ENCODE measurements at places on chromosomes 16 and 17. TPM values are rescaled to one million over a fixed set of nuclear protein-coding genes. Genes with fewer than 3 reads are reported as not detected.

- no peak for DNase-seq
These were observed 19.2 kb downstream of the POLR3E start for GRCh38 chr16:22316411-22316811.

GRCh38 chr17:11825572-11826209 is 171.6 kb downstream of the ZNF18 start:
- DNase-seq = no peak

GRCh38 chr17:60095381-60095780 is 16.7 kb upstream of the HEATR6 start:
- no peak for DNase-seq

DNA sequence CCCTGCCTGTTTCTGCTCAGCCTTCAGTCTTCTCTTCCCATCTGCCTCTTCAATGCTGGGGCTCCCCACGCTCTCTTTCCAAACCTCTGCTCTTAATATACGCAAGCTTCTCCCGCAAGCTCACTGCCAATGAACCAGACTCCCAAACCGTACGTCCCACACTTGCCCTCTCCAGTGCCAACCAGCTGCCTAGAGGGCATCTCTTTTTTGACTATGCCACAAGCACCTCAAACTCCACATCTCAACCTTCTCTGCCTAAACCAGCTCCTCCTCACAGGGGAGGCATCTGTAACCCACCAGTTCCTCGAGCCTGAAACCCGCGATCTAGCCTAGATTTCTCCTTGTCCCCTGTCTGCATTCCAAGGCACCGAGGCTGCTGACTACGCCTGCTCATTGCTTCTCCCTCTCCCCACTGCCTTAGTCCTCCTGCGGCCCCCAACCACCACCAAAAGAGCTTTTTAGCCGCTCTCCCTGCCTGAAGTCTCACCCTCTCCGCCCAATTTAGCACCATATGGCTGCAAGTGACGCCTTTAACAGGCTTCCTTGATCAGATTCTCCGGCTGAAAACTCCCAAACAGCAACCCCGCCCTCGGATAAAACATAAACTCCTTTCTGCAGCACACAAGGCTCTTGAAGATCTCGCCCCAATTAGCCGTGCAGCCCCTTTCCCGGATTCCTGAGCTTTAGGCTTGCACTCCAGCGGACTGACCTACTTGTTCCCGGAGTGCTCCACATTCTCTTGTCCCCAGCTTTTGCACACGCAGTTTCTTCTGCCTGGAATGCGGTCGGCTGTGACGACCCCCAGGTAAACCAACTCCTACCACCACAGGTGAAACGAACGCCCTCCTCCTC is 1.5 kb downstream of the GGA2 start:
- no peak for DNase-seq

Gene ABCC11
- total RNA-seq = 0.44 TPM

GRCh38 chr16:76081967-76082366 is 195.2 kb upstream of the CNTNAP4 start:
- no peak for DNase-seq

GRCh38 chr17:38746004-38746848 is 1.9 kb downstream of the PCGF2 start:
- DNase-seq = no peak

- DNase-seq = no peak
These were observed 55.5 kb upstream of the GPRC5B start for GRCh38 chr16:19940195-19940594.

Gene TNS4
- 0.39 TPM for total RNA-seq

DNA sequence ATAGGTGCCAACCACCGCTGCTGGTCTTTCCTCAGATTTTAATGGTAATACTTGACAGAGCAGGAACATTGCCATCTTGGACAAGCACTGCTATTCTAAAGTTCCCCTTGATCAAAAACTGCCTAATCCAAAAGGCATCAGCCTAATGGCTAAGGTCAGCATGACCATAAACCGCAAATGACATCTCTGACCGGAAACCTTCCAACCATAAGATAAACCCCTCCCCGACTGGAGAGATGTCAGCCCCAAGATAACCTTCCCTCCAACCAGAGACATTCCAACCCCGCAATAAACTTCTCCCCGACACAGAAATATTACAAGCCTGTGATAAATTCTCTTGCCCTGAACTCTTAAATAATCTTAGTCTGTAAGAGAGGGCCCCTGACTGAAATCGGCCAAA is 7.4 kb upstream of the DHX40 start:
- DNase-seq = no peak

GRCh38 chr16:74468807-74469525 is 47.7 kb upstream of the CLEC18B start:
- DNase-seq = no peak

DNA sequence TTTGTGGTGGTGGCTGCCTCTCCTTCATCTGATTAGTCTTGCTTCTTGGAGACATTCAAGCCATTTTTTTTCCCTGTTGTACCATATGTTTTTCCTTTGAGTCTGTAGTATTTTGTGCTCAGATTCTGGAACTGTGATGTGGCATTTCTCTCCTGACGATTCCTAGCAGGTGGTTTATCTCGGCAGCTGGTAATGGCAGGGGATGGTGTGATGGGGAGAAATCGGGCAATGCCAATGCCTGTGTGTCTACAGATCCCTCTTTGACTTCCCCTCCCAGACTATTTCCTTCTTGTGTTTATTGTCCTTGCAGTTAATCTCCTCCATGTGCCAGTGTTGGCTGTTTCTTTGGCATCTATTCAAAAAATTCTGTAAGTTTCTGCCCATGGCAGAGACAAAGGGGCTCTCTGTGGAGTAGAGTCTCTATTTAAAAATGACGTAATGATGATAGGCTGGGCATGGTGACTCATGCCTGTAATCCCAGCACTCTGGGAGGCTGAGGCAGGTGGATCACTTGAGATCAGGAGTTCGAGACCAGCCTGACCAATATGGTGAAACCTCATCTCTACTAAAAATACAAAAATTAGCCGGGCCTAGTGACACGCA is 90.2 kb upstream of the ERCC4 start:
- DNase-seq = no peak

GRCh38 chr17:69254187-69254586 is 25.6 kb upstream of the ABCA10 start:
- DNase-seq = no peak

DNA sequence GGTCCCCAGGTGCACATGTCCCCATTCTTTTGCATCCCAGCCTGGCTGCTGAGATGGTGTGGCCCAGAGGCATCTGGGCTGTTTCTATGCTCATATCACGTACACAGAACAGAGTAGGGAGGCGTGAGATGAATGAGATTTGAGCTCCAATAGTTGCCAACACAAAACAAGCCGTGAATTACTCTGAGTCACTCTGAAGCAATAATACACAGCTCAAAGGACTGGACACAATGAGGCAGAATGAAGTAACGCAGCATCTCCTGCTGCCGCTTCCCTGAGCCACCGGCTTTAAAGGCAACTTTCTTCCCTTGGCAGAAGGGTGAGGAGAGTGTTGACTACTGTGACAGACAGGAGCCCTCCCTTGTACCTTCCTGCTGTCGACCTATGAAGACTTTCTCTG is 33.9 kb upstream of the CLEC18B start:
- no peak for DNase-seq

GRCh38 chr17:31318298-31318801 is 3.1 kb downstream of the EVI2A start:
- DNase-seq = no peak

GRCh38 chr17:19762515-19762961 is 14.4 kb upstream of the ALDH3A1 start:
- no peak for DNase-seq

GRCh38 chr16:89720813-89721545 is at the start of the genes VPS9D1 and ZNF276:
TSS of gene VPS9D1 (minus strand) at chr16:89720898. CDS start at chr16:89720861, 37 bp downstream.
TSS of gene ZNF276 (plus strand) at chr16:89721537. CDS start at chr16:89721641, 104 bp downstream.
- DNase-seq = no peak

Gene INTS2
- total RNA-seq = 13.1 TPM

DNA sequence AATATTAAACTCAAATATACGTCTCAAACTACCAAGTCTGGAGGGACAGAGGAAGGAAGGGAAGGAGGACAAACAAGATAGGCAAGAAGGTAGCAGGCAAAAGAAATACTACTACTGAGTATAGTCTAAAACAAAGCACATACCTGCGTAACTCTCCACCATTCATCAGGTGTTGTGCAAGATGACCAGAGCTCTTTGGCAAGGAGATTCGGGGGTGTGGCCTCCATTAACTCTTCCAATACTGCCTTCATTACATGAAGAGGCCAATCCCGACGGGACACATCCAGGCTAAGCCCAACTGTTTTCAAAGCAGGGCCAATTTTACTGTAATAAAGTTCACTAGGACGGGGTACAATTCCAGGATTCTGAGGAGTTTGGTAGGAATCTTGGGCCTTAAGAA is 38.2 kb upstream of the ARL6IP1 start:
- no peak for DNase-seq

Gene RRAD
- 6.5 TPM for total RNA-seq

Gene CIBAR2
- not detected for total RNA-seq

DNA sequence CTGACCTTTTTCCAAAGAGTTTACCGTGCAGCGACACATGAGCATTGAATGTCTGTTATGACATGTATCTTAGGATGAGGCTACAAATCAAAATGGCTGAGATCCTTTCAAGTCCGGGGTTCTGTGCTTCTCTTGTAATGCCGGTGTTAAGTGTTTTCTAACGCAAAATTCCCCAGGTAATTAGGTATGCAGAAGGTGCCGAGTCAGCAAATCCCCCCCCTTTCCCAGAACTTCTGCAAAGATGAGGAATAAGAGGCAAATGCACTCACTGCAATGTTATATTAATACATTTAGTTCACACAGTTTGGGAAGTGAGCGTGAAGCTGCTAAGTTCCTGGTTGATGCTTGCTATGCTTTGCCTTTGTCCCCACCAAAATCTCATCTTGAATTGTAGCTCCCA is 36.3 kb upstream of the MLYCD start:
- DNase-seq = no peak

DNA sequence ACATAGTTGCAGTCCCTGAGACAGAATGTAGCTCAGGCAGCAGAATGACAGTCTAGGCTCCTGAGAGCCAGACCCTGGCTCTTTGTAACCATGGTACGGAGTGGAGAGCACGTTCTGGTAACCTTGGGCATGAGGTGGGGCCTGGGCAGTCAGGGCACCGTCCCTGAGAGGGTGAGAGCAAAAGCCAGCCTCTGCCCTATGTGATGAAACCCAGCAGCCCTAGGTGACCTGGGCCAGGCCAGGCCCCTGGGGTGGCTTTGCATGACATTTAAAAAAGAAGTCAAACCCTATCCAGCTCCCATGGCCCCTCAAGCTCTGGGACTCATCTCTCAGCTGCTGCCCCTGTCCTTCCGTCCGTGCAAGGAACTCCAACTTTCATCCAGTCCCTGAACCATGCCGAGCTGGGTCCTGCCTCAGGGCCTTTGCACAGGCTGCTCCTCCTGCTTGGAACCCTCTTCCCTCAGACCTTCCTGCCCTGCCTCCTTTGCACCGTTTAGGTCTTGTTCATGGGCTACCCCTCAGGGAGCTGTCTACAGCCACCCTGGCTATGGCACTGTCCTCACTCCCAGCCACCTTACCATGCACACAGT is 188.6 kb downstream of the NTN1 start:
- DNase-seq = peak; percentile 58

DNA sequence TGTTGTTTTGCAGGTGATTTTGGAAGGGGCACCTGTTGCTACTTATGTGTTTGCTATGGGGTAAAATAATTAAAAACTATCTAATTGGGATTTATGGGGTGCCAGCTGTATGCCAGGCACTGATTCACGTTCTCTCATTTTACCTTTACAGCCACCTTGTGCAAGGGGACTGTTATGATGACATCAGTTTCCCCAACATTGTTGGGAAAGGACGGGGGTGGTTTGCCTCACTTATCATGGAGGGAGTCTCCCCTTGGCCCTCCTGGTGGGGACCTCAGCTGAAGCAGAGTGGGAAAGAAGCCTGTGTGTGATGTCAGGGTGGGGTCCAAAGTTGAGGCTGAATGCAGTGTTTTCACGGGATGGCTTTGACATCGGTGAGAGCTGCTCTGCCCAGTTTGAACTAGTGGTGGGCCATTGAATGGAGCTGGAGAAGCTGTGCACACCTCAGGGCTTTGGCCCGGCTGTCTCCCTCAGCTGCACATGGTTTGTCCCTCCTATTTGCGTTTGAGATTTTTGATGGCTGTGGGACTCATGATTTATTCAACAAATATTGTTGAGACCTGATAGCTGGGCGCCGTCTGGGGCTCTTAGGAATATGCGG is 36.1 kb downstream of the CMIP start:
- no peak for DNase-seq

- DNase-seq = no peak
These were observed 14.3 kb upstream of the NAT9 start for GRCh38 chr17:74790161-74791058.

GRCh38 chr17:34386343-34386696 is 23.3 kb upstream of the CCL1 start:
- DNase-seq = no peak

DNA sequence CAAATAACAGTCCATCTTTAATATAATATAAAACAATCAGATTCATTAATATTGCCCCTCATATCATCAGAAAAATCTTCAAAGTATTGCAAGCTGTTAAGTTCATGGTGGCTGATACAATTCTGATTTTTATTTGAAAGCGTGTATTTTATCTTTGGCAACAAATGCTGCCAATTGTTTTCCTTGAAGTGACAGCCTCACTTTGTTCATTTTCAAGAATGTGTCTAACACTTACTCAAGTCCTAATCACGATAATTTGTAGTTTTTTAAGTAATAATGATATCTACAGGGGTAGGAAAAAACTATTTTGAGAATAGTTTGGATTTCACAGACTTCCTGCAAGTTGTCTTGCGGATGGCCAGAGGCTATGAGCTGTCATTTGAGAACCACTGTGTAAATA is 75.8 kb downstream of the HS3ST3B1 start:
- DNase-seq = no peak

Gene OR1F1
- not detected for total RNA-seq

Gene EVPLL
- total RNA-seq = not detected

DNA sequence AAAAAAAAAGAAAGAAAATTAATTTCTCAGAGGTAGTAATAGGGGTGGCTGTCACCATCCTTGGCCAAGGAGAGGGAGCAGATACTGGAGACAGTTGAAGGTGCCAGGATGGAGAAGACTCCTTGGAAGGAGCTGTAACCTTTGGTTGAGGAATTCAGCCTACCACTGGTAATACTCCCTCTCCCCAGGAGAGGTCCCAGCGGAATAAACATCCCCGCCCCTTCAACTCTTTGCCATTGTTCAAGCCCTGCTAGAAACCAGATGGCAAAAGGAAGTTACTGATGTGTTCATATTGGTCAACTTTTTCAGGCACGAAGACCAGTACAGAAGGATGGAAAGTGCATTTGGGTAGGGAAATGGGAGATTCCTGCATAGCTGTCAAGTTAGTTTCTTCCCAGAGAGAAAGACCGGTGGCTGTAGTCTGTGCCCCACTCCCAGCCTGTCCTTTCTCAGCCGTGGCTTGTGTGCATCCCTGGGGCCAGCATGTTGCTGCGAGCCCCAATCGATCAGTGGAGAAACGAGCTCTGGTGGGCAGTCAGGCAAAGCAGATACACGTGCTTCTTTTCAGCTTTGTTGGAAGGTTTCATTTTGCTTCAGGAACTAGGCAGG is 612.1 kb downstream of the MAF start:
- DNase-seq = no peak

- DNase-seq = no peak
These were observed 8.3 kb downstream of the BANP start for GRCh38 chr16:87959391-87959990.

- no peak for DNase-seq
These were observed 38.4 kb upstream of the PABPN1L start for GRCh38 chr16:88904676-88905365.

Gene SCN4A
- total RNA-seq = not detected

Gene C17orf78
- not detected for total RNA-seq

- DNase-seq = no peak
These were observed 9.1 kb downstream of the PHKB start for GRCh38 chr16:47470211-47470610.
